ENCODE measurements at places on chromosomes 3 and 15. TPM values are rescaled to one million over a fixed set of nuclear protein-coding genes. Genes with fewer than 3 reads are reported as not detected.

GRCh38 chr15:56608993-56609392 is 124.3 kb downstream of the ZNF280D start:
- peak; percentile 27 for DNase-seq

GRCh38 chr3:23153436-23153835 is 49.7 kb upstream of the UBE2E2 start:
- no peak for DNase-seq

Gene PRC1
- total RNA-seq = 108 TPM

Gene B4GALT4
- total RNA-seq = 12.4 TPM

DNA sequence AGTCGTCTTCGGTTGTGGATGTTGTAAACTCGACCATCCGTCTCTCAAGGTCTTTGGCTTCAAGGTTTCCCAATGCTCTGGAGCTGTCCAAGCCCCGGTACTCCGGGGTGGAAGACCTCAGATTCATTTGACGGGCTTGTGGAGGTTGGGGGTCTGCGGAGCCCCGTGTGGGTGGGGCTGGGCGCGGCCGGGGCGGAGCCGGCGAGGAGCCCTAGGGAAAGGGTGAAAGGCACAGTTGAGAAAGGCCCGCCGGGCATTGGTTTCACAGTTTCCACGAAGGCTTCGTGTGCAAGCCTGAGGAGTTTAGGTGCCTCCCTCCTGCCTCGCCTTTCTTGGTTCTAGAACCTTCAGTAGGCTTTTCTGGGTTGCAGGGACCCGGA is 360 bp upstream of the MGA start:
- no peak for DNase-seq

Gene FRMD5
- 0.64 TPM for total RNA-seq

DNA sequence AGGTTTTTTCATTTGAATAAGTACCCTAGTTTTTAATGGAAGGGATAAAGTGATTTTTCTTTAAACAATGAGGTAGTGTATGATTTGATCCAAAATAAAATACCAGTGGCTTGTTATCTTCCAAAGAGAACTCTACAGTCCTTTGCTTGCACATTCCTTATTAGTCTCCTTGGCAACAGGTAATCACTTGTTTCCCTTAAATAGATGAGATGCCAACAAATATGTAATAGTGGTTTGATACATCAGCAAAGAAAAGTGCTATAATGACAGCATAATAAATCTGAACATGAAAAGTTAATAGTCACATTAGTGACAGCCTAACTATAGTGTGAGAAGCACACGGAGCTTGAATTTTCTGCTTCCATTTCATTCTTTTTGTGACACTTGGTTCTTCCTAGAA is 360.2 kb downstream of the ZNF385D start:
- no peak for DNase-seq

- DNase-seq = no peak
Measured at GRCh38 chr3:20739814-20740213, 553.8 kb upstream of the SGO1 start.

DNA sequence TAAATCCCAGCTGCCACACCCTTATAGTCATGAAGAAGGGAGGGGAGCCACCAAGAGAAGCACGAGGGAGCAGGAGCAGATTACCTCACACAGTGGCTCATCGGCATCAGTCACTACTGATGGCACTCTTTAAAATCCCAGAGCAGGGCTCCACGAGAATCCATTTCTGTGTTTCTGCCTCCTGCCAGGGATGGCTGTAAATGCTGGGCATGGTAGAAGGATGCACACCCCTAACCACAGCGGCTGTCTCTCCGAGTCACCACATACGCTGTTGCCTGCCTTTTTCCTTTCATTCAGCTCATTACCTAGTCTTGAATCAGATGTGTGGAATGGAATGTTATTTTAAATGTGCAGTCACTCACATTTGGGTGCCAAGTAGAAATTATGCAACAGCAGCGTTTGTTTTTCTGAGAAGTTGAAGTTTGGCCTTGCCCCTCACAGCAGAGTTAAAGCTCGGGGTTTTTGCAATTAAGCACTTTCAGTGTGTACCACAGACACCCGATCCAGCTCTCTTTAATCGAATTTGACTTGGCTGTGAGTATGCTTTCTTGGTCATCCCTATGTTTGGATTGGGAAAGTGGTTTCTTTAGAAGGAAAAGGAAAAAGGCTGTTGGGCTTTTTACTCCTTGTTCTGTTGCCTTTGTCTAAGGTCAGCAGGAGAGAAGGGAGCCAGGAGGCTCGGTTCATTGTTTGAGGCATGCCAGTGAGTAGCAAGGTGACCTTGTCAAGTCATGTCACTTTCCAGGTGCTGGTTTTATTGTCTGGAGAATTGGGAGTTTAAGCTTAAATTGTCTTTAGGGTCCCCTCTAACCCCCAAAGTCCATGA is 284.2 kb upstream of the TPM1 start:
- DNase-seq = no peak

DNA sequence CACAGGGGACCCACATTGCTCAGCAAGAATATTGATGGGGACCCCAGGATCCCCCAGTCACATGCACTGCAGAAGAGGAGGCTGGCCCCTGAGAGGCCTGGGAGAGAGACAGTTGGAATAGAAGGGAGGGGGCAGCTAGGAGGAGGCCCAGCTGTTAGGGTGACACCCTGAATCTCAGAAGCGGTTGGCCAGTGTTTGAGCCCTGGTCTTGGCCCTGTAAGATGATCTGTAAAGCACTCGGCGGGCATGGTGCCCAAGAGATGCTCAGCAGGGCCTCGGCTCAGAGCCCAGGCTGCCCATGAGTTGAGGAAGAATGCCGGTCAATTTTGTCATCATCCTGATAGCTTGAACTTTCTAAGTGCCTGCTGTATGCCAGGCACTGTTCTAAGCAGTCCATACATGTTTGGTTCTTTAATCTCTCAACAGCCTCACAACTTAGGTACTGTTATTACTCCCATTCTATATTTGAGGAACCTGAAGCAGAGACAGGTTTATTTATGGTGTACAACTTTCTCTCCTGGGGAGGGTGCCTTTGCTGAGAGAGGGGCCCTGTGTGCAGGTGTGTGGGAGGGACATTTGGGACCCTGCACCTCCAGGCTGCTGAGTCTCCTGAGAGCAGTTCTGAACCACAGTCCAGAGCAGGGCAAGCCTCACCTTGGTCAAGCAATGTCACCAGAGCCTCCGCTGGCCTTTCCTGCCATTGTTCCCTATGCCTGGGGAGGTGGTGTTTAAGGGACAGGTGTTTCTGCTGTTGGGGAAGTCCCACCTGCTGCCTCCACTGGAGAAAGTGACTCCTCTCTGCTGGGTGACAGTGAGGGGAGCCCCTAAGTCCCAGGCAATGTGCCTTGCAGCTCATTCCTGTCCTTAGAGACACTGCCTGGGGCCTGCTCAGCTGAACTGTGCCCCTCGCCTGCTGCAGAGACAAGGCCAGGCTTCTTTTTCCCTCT is 26.0 kb downstream of the SLC6A6 start:
- no peak for DNase-seq

Gene C3orf62
- total RNA-seq = 4.5 TPM

DNA sequence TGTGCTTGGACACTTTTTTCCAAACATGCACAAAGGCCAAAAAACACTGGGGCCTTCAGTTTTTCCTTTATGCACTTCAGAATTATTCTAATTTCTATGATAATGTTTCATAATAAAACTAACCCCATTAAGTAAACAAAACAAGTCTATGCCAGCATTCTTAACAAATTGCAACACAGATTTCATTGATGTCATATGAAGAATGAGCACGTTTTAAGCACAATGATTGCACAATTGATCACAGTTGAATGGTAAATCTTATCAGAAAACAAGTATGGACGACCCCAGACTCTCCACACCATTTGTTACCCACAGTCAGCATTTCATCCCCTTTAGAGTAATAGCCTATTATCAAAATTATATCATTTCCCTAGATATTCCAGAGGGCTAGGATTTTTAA is 46.7 kb upstream of the PROK2 start:
- no peak for DNase-seq

GRCh38 chr15:47582233-47582632 is 135.1 kb upstream of the SEMA6D start:
- DNase-seq = no peak

GRCh38 chr3:43627360-43627759 is 5.5 kb upstream of the ANO10 start:
- DNase-seq = no peak
